H9 (cell line): ENCODE measurements at places on chromosomes 4 and X. TPM values are rescaled to one million over a fixed set of nuclear protein-coding genes. Genes with fewer than 3 reads are reported as not detected.

DNA sequence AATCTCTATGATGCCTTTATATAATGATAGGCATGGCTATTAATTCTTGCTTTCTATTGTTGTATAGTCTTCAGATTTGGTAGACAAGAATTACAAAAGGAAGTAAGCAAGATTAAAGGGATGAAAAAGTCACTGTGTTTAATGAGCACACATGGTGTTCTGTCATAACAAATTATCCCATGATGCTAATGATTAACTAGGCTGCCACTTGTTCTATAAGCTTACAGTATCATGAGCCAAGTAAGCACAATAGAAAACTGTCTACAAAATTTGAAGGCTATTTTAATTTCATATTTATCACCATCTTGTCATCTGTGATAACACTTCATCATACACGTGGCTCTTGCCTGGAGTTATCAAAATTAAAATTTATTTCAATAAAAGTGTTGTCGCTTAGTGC, 466.7 kb downstream of the GASK1B start:
- DNase-seq: no peak
- no peaks in the 10 kb centered on the region for H3K4me1 ChIP-seq
- no peaks in the 10 kb centered on the region for H3K36me3 ChIP-seq

DNA sequence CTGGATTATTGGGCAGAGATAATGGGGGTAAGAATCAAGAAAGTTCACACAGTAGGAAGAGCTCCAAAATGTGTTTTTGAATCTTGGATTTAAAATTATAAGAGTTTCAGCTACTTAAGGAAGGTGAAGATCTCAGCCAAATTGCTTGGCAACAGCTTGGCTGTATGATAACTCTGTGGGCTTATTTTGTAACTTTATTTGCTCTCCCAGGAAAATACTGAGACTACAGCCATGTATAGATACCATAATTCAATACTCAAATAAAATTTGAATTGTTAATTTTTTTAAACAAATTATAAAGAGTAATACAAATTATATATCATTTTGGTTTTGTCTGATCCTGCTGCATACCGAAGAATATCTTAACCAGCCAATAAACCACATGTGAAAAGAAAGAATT, 129.5 kb upstream of the INPP4B start:
- no peak for DNase-seq
- H3K4me3 ChIP-seq: no peak overlapping the region
- H3K4me1 ChIP-seq: no peaks in the 10 kb centered on the region
- H3K36me3 ChIP-seq: no peaks in the 10 kb centered on the region

Gene TRIML2
- 102 and 107 TPM in 2 replicates for total RNA-seq

Gene SCRG1
- not detected in 2 replicates for total RNA-seq
